IMR-90 (cell line): ENCODE measurements at places on chromosomes 7 and 10. TPM values are rescaled to one million over a fixed set of nuclear protein-coding genes. Genes with fewer than 3 reads are reported as not detected.

Gene SNCG
- total RNA-seq = 10.6 and 11.9 TPM in 2 replicates

Gene RAPGEF5
- total RNA-seq = 0.18 and 0.28 TPM in 2 replicates

- DNase-seq = no peak
Measured at GRCh38 chr10:27369880-27370279, 129.3 kb upstream of the ACBD5 start.

GRCh38 chr10:132237871-132238270 lies 51.1 kb downstream of the DPYSL4 start:
- no peak for DNase-seq

DNA sequence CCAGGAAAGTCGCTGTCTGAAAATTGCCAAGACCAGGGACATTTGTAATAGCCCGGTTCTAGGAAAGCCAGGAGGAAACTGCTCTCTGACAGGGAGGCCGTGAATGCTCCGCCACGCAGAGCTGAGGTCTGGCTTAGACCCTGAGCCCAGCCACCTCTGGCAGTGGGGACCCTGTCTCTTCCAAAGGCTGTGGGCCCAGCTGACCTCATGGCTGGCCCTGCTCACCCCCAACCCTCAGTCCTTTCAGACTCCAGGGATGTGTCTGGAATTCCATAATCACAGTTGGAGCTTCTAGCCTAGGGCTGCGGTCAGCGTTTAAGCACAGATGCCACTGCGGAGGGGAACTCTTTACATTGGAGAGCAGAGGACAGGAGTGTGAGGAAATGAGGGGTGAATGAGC lies 6.6 kb upstream of the VIPR2 start:
- DNase-seq = no peak

DNA sequence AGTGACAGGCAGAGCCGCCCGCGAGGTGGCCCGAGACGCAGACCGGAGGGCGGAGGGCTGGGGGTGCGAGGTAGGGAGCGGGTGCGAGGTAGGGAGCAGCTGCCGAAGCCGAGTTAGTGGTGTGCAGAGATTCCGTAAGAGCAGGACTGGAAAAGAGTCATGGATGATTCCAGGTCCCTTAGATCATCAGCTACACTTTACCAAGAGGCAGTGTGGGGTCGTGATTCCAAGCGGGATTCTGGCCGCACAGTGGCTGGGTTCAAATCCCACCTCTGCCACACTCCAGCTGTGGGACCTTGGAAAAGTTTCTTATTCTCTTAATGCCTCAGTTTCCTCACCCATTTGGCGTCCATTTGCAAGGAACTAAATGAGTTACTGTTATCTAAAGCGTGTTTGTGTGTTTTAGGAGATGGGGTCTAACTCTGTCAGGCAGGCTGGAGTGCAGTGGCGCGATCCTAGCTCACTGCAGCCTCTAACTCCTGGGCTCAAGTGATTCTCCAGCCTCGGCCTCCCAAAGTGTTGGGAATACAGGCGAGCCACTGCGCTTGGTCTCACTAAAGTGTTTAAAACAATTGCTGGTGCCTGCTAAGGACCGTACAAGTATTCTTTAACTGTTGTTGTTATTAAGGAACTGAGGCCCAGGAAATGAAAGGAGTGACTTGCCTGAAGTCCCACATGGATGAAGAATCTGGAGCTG lies 1.1 kb downstream of the NDUFB2 start:
- DNase-seq = peak; percentile 64

DNA sequence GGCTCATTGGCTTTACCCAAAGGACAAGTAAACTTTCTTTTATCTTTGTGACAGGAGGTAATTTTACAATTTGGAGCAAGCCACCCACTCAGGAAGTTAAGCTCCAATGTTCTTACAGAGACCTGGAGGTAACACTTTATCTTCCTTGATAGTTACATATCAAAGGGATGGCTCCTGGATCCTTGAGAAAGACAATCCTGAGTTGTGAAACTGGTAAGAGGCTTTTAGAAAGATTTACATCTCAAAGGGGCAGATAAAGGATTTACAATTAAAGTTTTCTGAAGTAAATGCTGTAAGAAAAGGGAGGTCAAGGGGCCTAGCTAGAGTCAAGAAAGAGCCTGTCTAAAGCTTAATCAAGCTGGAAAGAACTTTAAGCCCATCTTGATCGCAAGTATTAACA lies 124.4 kb upstream of the ZNF804B start:
- DNase-seq = no peak

GRCh38 chr10:4780782-4781181 lies 45.2 kb upstream of the AKR1E2 start:
- DNase-seq = peak; percentile 45

- no peak for DNase-seq
Measured at GRCh38 chr7:7148798-7149481, 33.4 kb upstream of the C1GALT1 start.
